Activated CD4-positive, alpha-beta memory T cell treated with anti-CD3 and anti-CD28 coated beads, Interleukin-2, amount 10 ng/mL, durations not matched to agents 7 days and 5 days (primary cell): ENCODE measurements at places on chromosomes 3 and 15.

- peak; percentile 64 for DNase-seq
Observed at GRCh38 chr15:43514241-43515057, 3.0 kb upstream of the MAP1A start.

GRCh38 chr15:76439542-76439941, 103.0 kb downstream of the ISL2 start:
- no peak for DNase-seq

DNA sequence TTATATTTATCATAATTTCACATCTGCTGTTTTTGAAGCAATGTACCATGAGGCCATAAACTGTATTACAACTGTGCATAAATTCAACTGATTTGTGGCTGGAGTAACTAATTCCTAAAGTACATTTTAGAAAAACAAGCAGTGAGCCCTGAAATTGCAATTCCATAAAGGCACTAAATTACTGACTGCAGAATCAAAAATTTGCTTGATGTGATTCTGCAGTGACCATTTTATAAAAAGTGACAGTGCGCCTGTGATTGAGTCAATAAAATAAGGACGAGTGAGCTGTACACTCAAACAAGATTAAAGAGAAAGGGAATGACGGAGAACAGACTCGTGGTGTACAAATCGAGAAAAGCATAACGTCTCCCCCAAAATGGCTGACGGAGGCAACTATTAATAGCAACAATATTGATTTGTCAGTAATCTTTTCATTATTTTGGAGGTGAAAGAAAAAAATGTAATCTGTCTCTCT, 121.4 kb upstream of the MEIS2 start:
- DNase-seq: no peak

DNA sequence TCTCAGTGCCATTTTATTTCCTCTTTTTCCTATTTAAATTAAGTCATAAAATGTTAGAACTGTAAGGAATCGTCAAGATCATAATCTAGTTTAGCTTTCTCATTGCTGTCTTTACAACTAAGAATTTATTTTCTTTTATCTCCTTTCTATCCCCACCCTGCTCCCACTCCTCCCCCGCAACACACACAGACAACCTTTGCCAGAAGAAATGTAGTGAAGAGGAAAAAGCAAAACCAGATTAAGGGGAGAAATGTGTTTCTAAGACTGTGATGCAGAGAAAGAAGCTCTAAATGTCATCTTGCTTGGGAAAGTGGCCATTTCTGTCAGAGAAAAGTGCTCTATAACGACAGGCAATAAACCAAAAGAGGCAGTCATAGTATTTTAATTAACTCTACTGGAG, 78.3 kb upstream of the MLF1 start:
- no peak for DNase-seq

GRCh38 chr3:197522881-197523441, 32.8 kb downstream of the BDH1 start:
- DNase-seq: no peak
